ENCODE measurements at places on chromosomes 3 and 15.

- no peak for DNase-seq
Measured at GRCh38 chr3:51934139-51934850, 7.4 kb downstream of the RRP9 start.

DNA sequence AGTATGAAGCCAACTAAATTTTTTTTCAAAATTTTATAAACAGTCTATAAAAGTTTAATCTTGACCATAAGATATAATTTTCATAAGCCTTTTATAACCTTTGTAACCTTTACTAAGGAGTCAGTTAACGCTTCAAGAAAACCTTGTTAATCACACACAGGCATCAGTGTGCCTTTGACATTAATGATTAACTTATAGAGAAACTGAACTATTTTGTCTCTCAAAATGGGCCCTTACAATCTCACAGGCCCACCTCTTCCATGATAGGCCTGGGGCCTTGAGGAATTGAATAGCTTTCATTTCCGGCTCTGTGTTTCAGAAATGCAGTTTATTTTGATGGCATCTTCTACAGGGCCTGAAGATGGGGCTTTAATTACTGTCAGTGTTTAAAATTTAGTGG lies 70.1 kb downstream of the CD200 start:
- no peak for DNase-seq

DNA sequence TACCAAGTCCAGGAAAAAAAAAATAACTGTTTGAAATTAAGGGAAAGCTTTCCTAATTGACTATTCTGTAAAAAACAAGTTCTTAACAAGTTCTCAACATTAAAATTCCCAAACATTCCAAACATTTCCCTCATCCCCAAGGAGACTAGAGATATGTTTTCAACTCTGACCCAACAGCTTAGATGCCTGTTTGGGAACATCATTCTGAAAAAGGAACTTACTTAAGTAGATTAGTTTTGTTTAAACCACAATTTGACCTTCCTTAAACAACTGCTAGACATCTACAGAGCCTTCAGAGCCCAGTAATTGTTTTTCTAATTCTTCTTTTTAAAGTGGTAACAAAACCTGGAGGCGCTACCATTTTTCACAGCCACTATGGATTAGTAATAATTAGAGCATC lies 12.8 kb downstream of the UBR1 start:
- DNase-seq: no peak

- DNase-seq: no peak
Measured at GRCh38 chr15:45224621-45225217, 27.3 kb upstream of the SLC28A2 start.

GRCh38 chr3:79354179-79354688 lies 413.6 kb downstream of the ROBO1 start:
- DNase-seq: no peak

- DNase-seq: peak; percentile 9
Measured at GRCh38 chr3:194075802-194076460, 60.0 kb upstream of the HES1 start.

GRCh38 chr15:82530606-82531379 lies 9.5 kb downstream of the RPS17 start:
- peak; percentile 89 for DNase-seq

Data from activated CD8-positive, alpha-beta memory T cell treated with anti-CD3 and anti-CD28 coated beads for 24 hours (primary cell).